Myometrial cell (primary cell): ENCODE measurements at places on chromosomes 5 and 9. TPM values are rescaled to one million over a fixed set of nuclear protein-coding genes. Genes with fewer than 3 reads are reported as not detected.

The CAAP1 gene
- total RNA-seq = 11.7 and 13.5 TPM in 2 replicates

The CTXN3 gene
- total RNA-seq = not detected in 2 replicates

The LCP2 gene
- total RNA-seq = not detected in 2 replicates

The SEMA4D gene
- under 0.01 and 0.18 TPM in 2 replicates for total RNA-seq

The PKD2L2 gene
- total RNA-seq = not detected in 2 replicates

The TMEM215 gene
- not detected in 2 replicates for total RNA-seq

The TAF11L14 gene
- total RNA-seq = not detected in 2 replicates

The ELAVL2 gene
- under 0.01 TPM in 1 of 2 replicates, not detected in the other for total RNA-seq

The SOHLH1 gene
- total RNA-seq = not detected in 2 replicates

The NIPAL4 gene
- total RNA-seq = under 0.01 TPM in 1 of 2 replicates, not detected in the other
